ENCODE measurements at places on chromosomes 2 and 18. TPM values are rescaled to one million over a fixed set of nuclear protein-coding genes. Genes with fewer than 3 reads are reported as not detected.
A peak's percentile ranks its signal among the peaks of the same experiment; 100 is the strongest.

DNA sequence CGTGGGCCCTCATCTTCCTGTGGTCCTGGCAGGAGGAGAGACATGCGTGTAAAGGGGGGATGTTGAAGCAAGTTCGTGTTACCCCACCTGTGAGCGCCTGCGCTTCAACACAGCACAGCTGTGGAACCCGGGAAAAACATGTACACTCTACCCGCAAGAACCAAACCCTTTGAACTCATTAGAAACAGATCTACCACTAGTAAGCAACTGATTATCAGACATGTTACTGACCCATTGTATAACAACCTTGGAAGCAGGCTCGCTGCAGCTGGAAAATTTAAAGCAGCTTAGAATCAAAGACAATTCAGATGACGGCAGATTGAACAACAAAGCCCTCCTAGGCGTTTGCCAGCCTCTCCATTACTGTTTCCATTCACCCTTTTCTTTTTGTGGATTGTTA, 771.7 kb upstream of the SALL3 start:
- H3K36me3 ChIP-seq, result no peaks in the 10 kb centered on the region
- no peaks in the 10 kb centered on the region for H3K4me1 ChIP-seq
- H3K27ac ChIP-seq, result no peak overlapping the region
- H3K4me3 ChIP-seq, result no peak overlapping the region
- no peak for DNase-seq

Gene MLPH
- total RNA-seq, result 201 TPM

Gene CCDC141
- 0.40 TPM for total RNA-seq

- H3K36me3 ChIP-seq, result no peaks in the 10 kb centered on the region
- no peak overlapping the region for H3K4me3 ChIP-seq
- no peaks in the 10 kb centered on the region for H3K4me1 ChIP-seq
- no peaks in the 10 kb centered on the region for H3K27me3 ChIP-seq
- DNase-seq, result no peak
- H3K27ac ChIP-seq, result no peak overlapping the region
Measured at GRCh38 chr2:46561731-46562450, 82.5 kb downstream of the TMEM247 start.

DNA sequence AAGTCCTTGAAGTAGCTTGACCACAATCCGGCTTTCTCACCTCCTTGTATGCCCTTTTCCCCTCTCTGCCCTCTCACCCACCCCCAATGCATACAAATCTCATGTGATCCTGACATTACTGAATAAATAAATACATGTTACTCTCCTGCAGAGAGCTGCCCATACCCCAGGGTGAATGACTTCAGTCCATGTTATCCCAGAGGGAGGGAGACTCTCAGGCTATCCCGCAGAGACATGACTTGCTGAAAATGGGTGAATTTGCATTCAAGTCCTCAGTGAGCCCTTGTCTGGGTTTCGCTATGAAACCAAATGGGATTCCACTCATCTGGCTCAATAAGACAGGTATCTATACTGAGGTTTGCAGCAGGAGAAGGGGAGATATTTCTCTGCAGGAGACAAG, 168.5 kb downstream of the FHOD3 start:
- no peaks in the 10 kb centered on the region for H3K36me3 ChIP-seq
- no peak overlapping the region for H3K4me3 ChIP-seq
- H3K4me1 ChIP-seq, result peaks cover 3% of the 10 kb centered on the region
- no peaks in the 10 kb centered on the region for H3K27me3 ChIP-seq
- no peak overlapping the region for H3K27ac ChIP-seq

- H3K27me3 ChIP-seq, result no peaks in the 10 kb centered on the region
- no peak for DNase-seq
- peaks cover 33% of the 10 kb centered on the region for H3K36me3 ChIP-seq
- H3K4me1 ChIP-seq, result peaks cover 57% of the 10 kb centered on the region
- H3K27ac ChIP-seq, result peak overlapping the region; percentile 98
Measured at GRCh38 chr2:110099471-110100225, 16.0 kb downstream of the MALL start.

GRCh38 chr18:66168685-66169235, 417.9 kb downstream of the CDH7 start:
- DNase-seq, result no peak
- H3K4me3 ChIP-seq, result no peak overlapping the region
- no peak overlapping the region for H3K27ac ChIP-seq
- H3K27me3 ChIP-seq, result no peaks in the 10 kb centered on the region
- H3K36me3 ChIP-seq, result no peaks in the 10 kb centered on the region

Gene CIB4
- total RNA-seq, result not detected

- H3K4me1 ChIP-seq, result peaks cover 38% of the 10 kb centered on the region
- H3K36me3 ChIP-seq, result no peaks in the 10 kb centered on the region
- H3K27me3 ChIP-seq, result peaks cover 10% of the 10 kb centered on the region
- H3K27ac ChIP-seq, result peak overlapping the region; percentile 96
- no peak overlapping the region for H3K4me3 ChIP-seq
- DNase-seq, result no peak
Measured at GRCh38 chr18:75407468-75408437, 19.8 kb downstream of the SMIM21 start.

Gene PRADC1
- total RNA-seq, result 62.5 TPM

Gene SERPINB10
- not detected for total RNA-seq

DNA sequence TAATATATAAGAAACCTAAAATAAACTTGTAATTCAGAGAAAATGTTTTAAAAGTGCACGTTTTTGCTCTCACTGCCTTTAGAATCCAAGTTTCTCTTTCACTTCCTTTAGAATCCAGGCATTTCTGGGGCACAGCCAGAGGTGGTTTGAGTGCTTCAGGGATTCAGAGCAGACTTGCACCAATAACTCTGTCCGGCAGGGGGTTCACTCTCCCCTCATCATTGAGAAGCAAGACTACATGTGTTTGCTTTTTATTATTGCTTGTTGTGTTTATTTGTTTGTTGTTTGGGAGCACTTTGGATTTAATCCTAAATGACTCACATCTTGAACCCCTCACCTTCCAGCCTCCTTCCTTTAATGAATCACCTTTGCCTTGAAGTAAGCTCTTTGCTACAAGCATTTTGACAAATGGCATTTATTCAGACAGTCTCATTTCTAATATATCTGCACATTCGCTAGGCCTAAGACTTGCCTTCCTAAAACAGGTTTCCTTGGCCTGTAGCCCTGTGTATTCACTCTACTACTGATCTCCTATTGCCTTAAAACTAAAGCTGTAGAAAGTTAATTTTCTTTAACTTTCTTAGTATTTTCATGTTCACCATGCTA, 233.5 kb upstream of the ATP5MC3 start:
- DNase-seq, result peak; percentile 72
- no peak overlapping the region for H3K4me3 ChIP-seq
- no peaks in the 10 kb centered on the region for H3K36me3 ChIP-seq
- peaks cover 7% of the 10 kb centered on the region for H3K27me3 ChIP-seq

- no peaks in the 10 kb centered on the region for H3K27me3 ChIP-seq
- no peaks in the 10 kb centered on the region for H3K36me3 ChIP-seq
- H3K4me3 ChIP-seq, result no peak overlapping the region
- DNase-seq, result no peak
- peaks cover 8% of the 10 kb centered on the region for H3K4me1 ChIP-seq
- H3K27ac ChIP-seq, result no peak overlapping the region
Measured at GRCh38 chr2:29218550-29219125, 103.4 kb downstream of the CLIP4 start.

DNA sequence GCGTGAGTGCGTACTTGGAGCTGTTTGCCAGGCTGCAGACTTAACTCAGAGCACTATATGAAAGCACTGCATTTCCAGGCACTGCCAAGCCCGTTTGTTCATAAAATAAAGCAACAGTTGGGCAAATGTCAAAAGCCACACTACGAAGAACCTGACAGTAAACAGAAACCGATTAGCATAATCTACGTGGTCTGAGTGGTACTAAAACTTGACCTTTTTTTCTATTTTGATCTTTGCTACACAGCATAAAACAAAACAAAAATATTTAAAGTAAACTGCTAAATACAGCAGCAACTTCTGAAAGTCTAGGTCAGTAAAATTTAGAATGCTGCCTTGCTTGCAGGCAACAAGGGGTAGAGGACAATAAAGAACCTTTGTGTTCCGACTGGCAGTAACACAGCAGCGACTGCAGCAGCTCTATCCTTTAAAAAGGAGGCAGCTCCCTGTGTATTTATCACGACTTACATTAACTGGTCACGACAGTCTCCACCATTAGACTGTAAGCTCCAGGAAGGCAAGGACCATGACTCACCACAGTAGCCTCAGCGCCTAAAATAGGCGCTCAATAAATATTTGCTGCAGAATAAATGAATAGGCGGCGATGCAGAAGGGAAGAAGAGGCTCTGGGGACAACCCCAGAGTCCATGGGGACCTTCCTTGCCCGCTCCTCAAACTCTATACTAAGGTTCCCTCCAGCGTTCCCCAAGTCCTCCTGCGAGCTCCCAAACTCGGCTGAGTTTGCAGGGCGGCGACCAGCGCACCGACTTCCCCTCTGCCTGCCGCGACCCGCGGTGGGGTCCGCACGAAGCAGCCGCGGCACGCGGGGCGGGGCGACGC, 902 bp downstream of the SS18 start:
- H3K27me3 ChIP-seq, result no peaks in the 10 kb centered on the region
- peak overlapping the region; percentile 73 for H3K27ac ChIP-seq
- H3K36me3 ChIP-seq, result peaks cover 26% of the 10 kb centered on the region
- peak; percentile 20 for DNase-seq
- peaks cover 20% of the 10 kb centered on the region for H3K4me1 ChIP-seq
- peak overlapping the region; percentile 99 for H3K4me3 ChIP-seq

- H3K27ac ChIP-seq, result no peak overlapping the region
- no peaks in the 10 kb centered on the region for H3K27me3 ChIP-seq
- peaks cover 21% of the 10 kb centered on the region for H3K4me1 ChIP-seq
- no peaks in the 10 kb centered on the region for H3K36me3 ChIP-seq
Measured at GRCh38 chr2:109619032-109619615, 5.0 kb downstream of the SOWAHC start.

DNA sequence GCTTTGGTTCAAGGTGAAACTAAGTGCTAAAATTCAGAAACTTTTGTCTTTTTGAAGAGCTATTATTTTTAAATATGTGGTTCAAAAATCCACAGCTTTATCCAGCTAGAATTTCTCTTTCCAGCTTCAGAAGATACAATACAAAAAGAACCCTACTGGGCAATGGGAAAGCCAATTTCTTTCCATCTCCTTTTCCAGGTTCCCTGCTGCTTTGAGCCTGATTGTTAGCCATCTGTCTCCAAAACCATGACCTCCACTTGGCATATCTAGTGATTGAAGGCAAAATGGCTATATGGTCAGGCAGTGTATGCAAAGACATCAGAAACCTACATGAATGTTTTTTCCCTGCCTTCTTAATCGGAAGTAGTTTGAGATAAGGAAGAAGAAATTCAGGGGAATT, 134.1 kb downstream of the KCNH7 start:
- no peaks in the 10 kb centered on the region for H3K4me1 ChIP-seq
- no peak overlapping the region for H3K27ac ChIP-seq
- H3K27me3 ChIP-seq, result peaks cover 17% of the 10 kb centered on the region

- no peak overlapping the region for H3K27ac ChIP-seq
- no peaks in the 10 kb centered on the region for H3K27me3 ChIP-seq
- no peak for DNase-seq
- no peaks in the 10 kb centered on the region for H3K4me1 ChIP-seq
- no peaks in the 10 kb centered on the region for H3K36me3 ChIP-seq
Measured at GRCh38 chr2:168490946-168491605, 35.0 kb downstream of the CERS6 start.

GRCh38 chr18:9477509-9477908, 2.2 kb downstream of the RALBP1 start:
- H3K4me1 ChIP-seq, result peaks cover 15% of the 10 kb centered on the region
- no peaks in the 10 kb centered on the region for H3K27me3 ChIP-seq
- peaks cover 16% of the 10 kb centered on the region for H3K36me3 ChIP-seq
- no peak for DNase-seq
- H3K27ac ChIP-seq, result no peak overlapping the region

DNA sequence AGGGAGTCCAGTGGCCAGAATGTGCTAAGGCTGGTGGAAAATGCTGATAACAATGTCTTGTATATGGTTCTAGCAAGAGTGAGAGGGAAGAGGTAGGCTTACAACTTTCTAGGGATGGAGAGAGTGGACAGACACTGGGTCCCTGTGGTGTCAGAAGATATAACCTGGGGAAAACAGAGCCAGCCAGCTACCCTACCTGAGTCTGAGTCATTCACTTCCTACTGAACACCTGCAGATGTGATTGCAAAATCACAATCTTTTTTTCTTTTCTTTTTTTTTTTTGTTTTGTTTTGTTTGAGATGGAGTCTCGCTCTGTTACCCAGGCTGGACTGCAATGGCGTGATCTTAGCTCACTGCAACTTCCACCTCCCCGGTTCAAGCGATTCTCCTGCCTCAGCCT, 7.3 kb downstream of the TET3 start:
- no peak overlapping the region for H3K4me3 ChIP-seq
- H3K36me3 ChIP-seq, result peaks cover 21% of the 10 kb centered on the region
- no peaks in the 10 kb centered on the region for H3K27me3 ChIP-seq
- H3K27ac ChIP-seq, result no peak overlapping the region
- peak; percentile 34 for DNase-seq
- H3K4me1 ChIP-seq, result peaks cover 36% of the 10 kb centered on the region

DNA sequence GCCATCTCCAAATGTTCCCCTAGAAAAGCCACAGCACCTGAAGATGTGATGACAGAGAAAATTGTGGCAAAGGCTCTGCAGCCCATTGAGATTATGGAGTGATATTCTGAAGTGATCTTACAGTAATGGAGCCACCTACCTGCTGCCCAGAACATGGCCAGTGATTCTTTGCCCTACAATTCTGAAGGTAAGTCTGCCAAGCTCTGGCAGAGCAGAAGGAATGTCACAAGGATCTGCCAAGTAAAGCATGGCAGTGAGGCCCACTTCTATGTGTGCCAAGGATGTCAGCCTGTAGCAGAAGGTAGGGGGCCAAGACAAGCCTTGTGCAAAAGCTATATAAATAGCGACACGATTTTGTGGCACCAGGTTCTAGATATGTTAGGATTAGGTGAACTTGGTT, 155.1 kb downstream of the RND3 start:
- H3K4me3 ChIP-seq, result no peak overlapping the region
- no peaks in the 10 kb centered on the region for H3K36me3 ChIP-seq
- no peaks in the 10 kb centered on the region for H3K4me1 ChIP-seq

Gene AQP4
- total RNA-seq, result not detected

Gene DSC3
- 11.1 TPM for total RNA-seq

GRCh38 chr2:30692829-30693275, 114.4 kb downstream of the CAPN13 start:
- no peak for DNase-seq
- no peaks in the 10 kb centered on the region for H3K36me3 ChIP-seq
- H3K27ac ChIP-seq, result no peak overlapping the region
- no peaks in the 10 kb centered on the region for H3K4me1 ChIP-seq

GRCh38 chr2:235747786-235748091, 253.9 kb downstream of the AGAP1 start:
- peaks cover 6% of the 10 kb centered on the region for H3K4me1 ChIP-seq
- DNase-seq, result peak; percentile 34
- H3K27me3 ChIP-seq, result no peaks in the 10 kb centered on the region
- H3K4me3 ChIP-seq, result no peak overlapping the region
- no peak overlapping the region for H3K27ac ChIP-seq

DNA sequence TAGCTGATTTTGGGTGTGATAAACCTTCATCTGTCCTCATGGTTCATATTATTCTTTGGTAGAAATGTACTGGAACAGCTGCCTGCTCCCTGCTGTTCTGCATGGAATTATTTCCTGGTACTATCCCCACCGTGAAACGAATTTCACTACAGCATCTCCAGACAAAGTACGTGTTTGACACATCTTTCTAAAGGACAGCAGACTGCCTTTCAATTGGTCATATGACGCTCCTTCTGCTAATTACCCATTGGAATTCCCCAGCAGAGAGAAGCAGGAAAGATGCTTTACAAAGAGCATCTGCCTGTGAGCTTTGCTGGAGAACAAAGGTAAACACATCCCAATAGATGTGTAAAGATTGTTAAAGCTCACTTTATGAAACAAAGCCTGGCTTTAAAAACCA, 4.4 kb upstream of the RFX8 start:
- H3K27ac ChIP-seq, result no peak overlapping the region
- H3K27me3 ChIP-seq, result no peaks in the 10 kb centered on the region
- no peak for DNase-seq
- no peak overlapping the region for H3K4me3 ChIP-seq
